Right hindlimb (tissue), 1 donor: ENCODE measurements at places on chromosomes 6 and 20.

GRCh38 chr20:53571555-53572286 lies 21.9 kb downstream of the ZNF217 start:
- DNase-seq = no peak

DNA sequence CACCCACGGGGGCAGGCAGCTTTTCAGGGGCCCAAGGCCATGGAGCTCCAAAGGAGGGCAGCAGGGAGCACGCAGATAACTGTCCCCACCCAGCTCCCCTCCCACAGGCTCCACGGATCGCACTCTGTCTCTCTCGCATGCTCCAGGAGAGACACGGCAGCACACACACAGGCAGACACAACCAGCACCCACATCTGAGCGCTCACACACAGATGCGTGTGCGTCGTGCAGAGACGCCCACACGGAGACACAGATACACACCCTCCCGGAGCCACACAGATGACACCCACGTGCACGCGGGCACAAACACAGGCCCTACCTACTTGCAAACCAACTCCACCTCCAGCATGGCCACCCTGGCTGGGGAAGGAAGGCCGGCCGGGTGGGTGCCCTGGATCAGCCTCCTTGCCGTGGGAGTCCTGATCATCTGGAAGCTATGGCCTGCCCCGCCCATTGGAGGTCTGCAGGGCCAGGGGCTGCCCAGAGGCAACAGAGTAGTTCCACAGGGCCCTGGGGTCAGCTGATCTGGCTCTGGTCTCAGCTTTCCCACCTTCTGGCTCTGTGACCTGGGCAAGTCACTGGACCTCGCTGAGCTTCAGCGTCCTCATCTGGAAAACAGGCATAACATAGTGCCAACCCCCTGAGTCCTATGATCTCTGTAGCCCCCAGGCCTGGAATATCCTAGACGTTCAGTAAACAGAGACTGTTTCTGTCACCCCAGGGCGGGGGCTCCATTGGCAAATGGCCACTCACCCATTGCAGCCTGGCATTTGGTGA lies 31.5 kb downstream of the AAR2 start:
- no peak for DNase-seq

GRCh38 chr20:34426026-34426425 lies 63.0 kb downstream of the ITCH start:
- DNase-seq = no peak

GRCh38 chr20:63183422-63184146 lies 32.3 kb downstream of the YTHDF1 start:
- no peak for DNase-seq

GRCh38 chr6:163637524-163637923 lies 223.0 kb downstream of the QKI start:
- DNase-seq = no peak

DNA sequence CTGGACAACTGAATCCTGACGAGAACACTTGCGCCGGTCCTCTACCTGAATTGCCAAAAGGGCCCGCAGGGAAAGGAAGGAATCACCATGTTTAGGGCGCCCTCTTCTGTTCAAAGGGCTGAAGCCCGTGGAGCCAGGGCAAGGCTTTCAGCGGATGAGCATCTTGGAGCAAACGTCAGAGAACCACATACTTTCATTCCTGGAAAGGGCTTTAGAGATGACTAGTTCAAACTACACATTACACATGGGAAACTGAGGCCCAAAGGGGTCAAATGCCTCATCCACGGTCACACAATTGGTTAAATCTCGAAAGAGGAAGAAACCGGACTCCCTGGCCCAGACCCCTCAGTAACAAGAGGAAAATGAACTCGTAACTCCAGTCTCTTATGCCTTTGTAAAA lies 11.5 kb upstream of the ZNF133 start:
- peak; percentile 47 for DNase-seq

GRCh38 chr6:53301801-53302537 lies 46.8 kb downstream of the ELOVL5 start:
- DNase-seq = no peak

- DNase-seq = no peak
These were observed 112.0 kb downstream of the ISM1 start for GRCh38 chr20:13333036-13333435.

- DNase-seq = no peak
These were observed 141.0 kb downstream of the TFAP2C start for GRCh38 chr20:56769921-56770600.

DNA sequence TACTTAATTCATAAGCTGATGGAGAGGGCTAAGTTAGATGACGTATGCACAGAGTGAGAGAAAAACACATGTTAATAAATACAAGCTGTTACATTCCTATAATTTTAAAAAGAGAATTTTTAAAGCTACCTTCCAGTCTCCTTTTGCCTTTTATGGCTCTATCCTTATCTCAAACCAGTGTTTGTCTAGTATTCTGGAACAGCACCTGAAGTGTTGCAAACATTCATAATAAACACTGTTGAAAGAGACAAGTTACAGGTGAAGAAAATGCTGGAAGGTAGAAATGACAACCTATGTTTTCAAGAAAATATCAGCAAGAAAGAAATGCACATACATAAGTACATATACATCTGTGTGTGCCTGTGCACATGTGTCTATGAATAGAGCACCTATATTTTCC lies 409.1 kb downstream of the PKHD1 start:
- DNase-seq = no peak
